ENCODE measurements at places on chromosomes 6 and 20. TPM values are rescaled to one million over a fixed set of nuclear protein-coding genes. Genes with fewer than 3 reads are reported as not detected.

GRCh38 chr6:145704143-145704781 is 31.1 kb downstream of the EPM2A start:
- no peak overlapping the region for H3K4me3 ChIP-seq
- H3K27me3 ChIP-seq = no peaks in the 10 kb centered on the region
- no peaks in the 10 kb centered on the region for H3K36me3 ChIP-seq
- H3K27ac ChIP-seq = no peak overlapping the region
- H3K4me1 ChIP-seq = no peaks in the 10 kb centered on the region

- H3K4me1 ChIP-seq = no peaks in the 10 kb centered on the region
- H3K27me3 ChIP-seq = no peaks in the 10 kb centered on the region
- H3K27ac ChIP-seq = no peak overlapping the region
- H3K4me3 ChIP-seq = no peak overlapping the region
These were observed 3.5 kb upstream of the SYNJ2 start for GRCh38 chr6:157978021-157978783.

The PTPRT gene
- total RNA-seq = not detected

- H3K36me3 ChIP-seq = no peaks in the 10 kb centered on the region
- H3K27me3 ChIP-seq = no peaks in the 10 kb centered on the region
- DNase-seq = peak; percentile 79
- H3K27ac ChIP-seq = peak overlapping the region; percentile 63
- H3K4me1 ChIP-seq = peaks cover 3% of the 10 kb centered on the region
These were observed 1.6 kb upstream of the DBNDD2 start for GRCh38 chr20:45406260-45407066.

GRCh38 chr6:150987371-150987828 is 121.9 kb downstream of the MTHFD1L start:
- peaks cover 5% of the 10 kb centered on the region for H3K4me1 ChIP-seq
- H3K4me3 ChIP-seq = no peak overlapping the region
- H3K27ac ChIP-seq = no peak overlapping the region
- DNase-seq = no peak
- no peaks in the 10 kb centered on the region for H3K36me3 ChIP-seq
- no peaks in the 10 kb centered on the region for H3K27me3 ChIP-seq

The C6orf141 gene
- total RNA-seq = 0.83 TPM

GRCh38 chr6:132780770-132781371 is 17.6 kb downstream of the SLC18B1 start:
- H3K27ac ChIP-seq = no peak overlapping the region
- no peaks in the 10 kb centered on the region for H3K36me3 ChIP-seq
- H3K4me3 ChIP-seq = no peak overlapping the region
- no peak for DNase-seq

DNA sequence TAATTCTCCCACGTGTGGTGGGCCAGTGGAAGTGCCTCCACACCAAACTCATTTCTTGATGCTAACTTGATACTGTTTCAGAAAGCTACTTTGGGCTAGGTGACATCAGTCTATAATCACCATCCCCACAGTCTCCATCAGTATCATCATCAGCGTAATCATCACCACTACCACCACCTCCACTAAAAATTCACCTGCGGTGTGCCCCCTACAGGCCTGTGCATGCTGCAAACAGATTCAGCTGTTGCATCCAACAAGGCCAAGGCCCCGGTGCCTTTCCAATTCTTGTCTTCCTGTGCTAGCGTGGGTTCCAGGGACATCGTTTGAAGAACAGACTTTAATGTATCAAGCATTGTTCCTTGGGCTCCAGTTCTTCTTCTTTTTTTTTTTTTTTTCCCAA is 201.3 kb upstream of the EXOC2 start:
- DNase-seq = no peak
- no peaks in the 10 kb centered on the region for H3K36me3 ChIP-seq
- no peaks in the 10 kb centered on the region for H3K27me3 ChIP-seq

GRCh38 chr6:108331982-108332381 is 37.1 kb downstream of the AFG1L start:
- no peaks in the 10 kb centered on the region for H3K36me3 ChIP-seq
- no peaks in the 10 kb centered on the region for H3K4me1 ChIP-seq
- no peak overlapping the region for H3K27ac ChIP-seq
- H3K27me3 ChIP-seq = no peaks in the 10 kb centered on the region
- no peak for DNase-seq

GRCh38 chr20:53660947-53661381 is 67.3 kb upstream of the ZNF217 start:
- peak; percentile 29 for DNase-seq
- H3K27me3 ChIP-seq = no peaks in the 10 kb centered on the region
- H3K27ac ChIP-seq = peak overlapping the region; percentile 74
- H3K36me3 ChIP-seq = no peaks in the 10 kb centered on the region

The OR2J3 gene
- total RNA-seq = not detected
